ENCODE measurements at places on chromosomes 4 and X.

- no peak for DNase-seq
Observed at GRCh38 chrX:150159537-150159936, 203.6 kb upstream of the MAMLD1 start.

GRCh38 chrX:112784692-112785091, 55.9 kb downstream of the AMOT start:
- no peak for DNase-seq

GRCh38 chr4:85717351-85717750, 242.4 kb downstream of the ARHGAP24 start:
- DNase-seq: no peak

DNA sequence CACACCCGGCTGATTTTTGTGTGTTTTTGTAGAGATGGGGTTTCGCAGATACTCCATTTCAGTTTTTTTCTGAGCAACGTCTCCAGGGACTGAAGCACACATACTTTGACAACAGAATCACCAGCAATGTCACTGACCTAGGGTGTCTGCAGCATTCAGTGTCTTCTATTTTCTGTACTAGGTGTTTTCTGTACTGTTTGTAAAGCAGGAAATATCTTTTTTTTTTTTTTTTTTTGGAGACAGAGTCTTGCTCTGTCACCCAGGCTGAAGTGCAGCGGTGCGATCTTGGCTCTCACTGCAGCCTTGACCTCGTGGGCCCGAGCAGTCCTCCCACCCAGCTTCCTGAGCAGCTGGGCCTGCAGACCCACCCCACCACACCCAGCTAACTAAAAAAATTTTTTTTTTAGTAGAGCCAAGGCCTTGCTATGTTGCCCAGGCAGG, 8.9 kb downstream of the ADD1 start:
- DNase-seq: no peak

- no peak for DNase-seq
Observed at GRCh38 chr4:137299281-137299680, 233.0 kb downstream of the PCDH18 start.

- no peak for DNase-seq
Observed at GRCh38 chr4:168221301-168221700, 97.3 kb downstream of the DDX60 start.

- no peak for DNase-seq
Observed at GRCh38 chr4:151434183-151434860, 25.3 kb downstream of the FHIP1A start.

GRCh38 chrX:136476501-136476900, 11.2 kb upstream of the BRS3 start:
- no peak for DNase-seq

DNA sequence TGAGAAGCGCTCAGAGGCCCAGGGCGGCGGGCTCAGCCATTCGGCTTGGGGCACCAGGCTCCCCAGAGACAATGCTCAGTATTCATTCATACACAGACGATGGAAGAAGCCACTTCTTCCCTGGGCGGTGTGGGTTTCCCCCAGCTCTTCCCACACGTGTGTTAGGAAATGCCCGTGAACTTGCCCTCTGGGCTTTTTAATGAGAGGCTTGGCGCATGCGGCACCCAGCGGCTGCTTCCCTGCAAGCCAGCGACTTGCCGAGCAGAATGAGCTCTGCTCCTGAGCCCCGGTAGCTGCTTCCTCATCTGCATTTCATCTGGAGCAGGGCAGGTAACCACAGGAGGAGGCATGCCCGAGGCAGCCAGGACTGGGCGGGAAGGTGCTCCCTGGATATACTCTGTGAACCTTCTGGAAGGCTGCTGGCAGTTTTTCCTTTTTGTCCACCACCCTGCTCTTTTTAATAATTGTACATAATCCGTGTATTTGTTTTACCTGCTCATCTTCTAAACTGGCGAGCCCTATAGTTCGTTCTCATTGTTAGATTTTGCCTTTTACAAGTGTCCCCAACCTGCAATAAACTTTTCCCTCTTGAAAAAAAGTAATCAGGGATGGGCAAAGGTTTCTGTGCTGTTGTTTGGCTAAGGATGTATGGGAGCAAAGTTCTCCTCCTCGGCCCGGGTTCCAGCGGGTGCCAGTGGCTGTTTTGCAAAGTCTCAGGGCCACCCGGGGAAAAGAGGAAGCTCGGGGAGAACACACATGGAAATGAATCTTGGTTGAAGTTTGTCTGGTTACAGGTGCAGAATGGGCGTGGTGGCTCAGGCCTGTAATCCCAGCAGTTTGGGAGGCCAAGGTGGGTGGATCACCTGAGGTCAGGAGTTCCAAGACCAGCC, 178.8 kb downstream of the DCLK2 start:
- no peak for DNase-seq

DNA sequence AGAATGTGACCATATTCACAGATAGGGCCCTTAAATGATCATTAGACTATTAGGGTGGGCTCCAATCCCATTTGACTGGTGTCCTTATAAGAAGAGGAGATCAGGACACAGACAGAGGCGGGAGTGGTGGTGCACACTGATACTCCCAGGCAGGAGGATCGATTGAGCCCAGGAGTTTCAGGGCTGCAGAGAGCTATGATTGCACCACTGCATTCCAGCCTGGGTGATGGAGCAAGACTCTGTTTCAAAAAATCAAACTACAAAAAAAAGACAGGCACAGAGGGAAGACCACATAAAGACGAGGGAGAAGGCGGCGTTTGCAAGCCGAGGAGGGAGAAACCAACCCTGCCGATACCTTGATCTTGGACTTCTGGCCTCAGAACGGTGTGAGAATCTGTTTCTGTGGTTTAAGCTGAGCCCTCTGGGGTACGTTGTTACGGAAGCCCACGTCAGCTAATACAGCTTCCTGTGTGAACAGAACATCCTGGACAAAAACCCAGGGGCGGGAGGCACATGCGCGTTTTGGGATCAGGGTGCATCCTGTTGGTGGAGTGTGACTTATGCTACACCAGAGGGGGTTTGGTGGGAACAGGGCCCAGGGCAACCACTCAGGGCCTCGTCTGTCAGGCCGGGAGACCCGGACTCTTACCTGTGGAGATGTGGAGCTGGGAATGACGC, 211.8 kb upstream of the PSAPL1 start:
- peak; percentile 37 for DNase-seq

DNA sequence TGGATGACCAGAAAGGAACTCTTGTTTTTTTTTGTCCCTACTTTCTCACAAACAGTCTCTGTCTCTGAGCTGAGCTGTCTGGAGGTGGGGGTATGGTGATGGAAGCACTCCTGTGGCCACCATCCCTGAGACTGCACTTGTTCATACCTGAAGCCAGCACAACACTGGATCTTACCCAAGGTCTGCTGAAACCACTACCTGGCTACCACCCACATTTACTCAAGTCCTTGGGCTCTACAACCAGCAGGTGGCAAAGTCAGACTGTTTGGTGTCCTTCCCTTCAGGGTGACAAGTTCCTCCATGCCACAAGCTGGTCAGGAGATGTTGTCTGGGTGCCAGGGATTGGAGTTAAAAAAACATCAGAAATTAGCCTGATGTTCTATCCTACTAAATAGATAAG, 89.7 kb downstream of the NEXMIF start:
- DNase-seq: no peak

DNA sequence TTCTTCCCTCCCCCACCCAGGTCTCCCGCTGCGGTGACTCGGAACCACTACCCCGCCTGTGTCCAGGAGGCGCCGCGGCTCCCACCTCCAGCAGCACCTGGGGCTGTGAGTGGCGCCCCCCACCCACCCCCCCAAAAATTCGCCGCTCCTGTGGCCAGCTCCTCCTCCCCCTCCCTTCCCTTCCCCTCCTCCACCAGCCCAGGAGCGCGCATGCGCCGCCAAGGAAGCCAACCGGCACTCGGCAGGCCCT, 278 bp downstream of the CLOCK start:
- DNase-seq: no peak

DNA sequence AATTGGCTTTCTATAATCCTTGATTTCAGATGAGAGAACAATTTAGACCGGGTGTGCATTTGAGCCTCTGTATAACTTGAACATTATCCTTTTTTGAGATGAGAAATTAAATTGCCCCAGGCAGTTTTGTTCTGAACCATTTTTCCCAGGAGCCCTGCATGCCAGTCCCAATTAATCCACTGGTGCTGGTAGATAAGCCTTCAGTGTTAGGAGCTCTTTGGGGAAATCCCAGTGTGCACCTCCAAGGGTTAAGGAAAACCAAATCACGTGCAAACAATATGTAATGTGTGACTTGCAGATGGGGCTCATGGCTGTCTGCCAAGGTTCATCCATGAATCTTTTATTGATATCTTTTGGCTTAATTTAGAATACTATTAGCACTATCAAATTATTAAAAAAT, 43.2 kb downstream of the KIT start:
- DNase-seq: no peak

DNA sequence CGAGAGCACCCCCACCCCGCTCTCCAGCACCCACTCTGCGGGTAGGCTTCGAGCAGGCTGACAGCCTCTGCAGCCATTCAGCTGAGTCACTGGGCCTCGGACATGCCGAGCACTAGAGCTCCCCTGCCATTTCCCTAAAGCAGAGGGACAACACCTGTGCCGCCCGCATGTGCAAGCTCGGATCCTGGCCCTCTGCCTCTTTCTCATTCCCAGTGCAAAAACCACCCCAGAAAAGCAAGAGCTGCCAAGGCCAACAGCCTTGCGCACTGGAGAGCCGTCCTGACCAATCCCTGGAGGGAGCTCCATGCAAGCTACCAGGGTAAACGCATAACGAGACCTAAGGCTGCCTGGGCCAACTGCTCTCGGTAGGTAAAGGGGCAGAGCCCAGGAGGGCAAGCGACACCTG, 5.3 kb downstream of the HCFC1 start:
- no peak for DNase-seq

- DNase-seq: no peak
Observed at GRCh38 chr4:148258535-148258934, 183.7 kb downstream of the NR3C2 start.

- DNase-seq: peak; percentile 60
Observed at GRCh38 chr4:184688447-184688846, 38.9 kb downstream of the PRIMPOL start.

DNA sequence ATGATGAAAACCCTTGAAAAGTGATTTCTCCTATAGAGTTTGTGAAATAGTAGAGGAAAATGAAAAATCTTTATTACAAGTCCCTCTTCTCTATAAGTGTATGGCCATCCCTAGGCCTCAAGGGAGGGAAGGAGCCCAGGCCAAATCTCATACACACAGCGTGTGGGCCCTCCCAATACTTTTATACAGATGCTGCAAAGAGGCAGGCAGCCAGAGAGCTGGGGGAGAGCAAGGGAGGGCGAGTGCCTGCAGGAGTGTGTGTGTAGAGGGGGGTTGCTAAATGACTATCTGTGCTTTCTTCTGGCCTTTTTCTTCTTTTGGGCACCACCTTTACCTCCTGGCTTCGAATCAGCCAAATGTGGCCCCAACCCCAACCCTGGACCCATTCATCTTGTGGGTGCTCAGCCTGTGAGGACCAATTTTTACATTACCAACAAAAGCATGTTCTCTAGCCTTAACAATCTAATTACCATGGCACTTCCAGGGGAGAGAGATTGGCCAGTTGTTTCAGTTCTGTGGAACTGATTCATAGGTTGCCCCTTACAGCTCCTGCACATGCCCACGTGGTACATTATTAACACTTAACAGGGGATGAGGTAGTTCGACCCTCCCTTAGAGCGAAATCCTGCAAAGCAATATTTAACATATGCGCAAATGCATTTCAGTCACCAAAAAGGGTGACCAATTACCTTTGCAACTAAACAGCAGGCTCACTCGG, 2.0 kb downstream of the GPC3 start:
- DNase-seq: no peak

DNA sequence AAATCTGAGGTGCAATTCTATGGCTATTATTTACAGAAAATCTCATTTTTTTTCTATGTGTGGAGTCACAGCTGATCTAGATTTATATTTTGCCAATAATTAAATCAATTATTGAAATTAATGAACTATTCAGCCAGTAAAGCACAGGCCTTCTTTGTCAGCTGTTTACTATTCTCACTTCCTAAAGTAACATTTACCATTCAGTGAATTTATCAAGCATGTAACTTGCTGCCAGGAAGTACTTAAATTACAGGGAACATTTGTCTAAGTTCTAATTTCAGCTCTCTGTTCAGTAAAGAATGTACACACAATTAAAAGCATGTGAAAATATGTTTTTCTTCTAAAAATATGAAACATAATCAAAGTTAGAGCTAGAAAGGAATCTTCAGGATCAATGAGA, 79.3 kb downstream of the DTHD1 start:
- DNase-seq: no peak

- DNase-seq: no peak
Observed at GRCh38 chr4:14184265-14184664, 556.7 kb upstream of the BOD1L1 start.

DNA sequence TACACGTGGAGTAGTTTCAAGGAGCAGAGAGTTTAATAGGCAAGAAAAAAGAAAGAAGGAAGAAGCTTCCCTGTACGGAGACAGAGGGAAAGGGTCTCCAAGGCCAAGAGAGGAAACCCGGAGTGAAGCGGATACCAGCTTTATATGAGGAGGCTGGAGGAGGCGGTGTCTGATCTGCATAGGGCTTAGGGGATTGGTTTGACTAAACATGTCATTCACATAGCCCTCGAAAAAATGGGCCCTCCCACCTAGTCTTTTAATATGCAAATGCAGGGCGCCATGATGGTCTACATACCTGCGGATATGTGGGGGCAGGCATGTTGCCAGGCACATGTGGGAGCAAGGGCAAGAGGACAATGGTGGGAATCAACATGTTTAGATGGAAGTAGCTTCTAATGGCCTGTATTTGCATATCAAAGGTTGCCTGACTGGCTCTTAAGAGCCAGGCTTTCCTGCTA, 103.1 kb upstream of the UGT8 start:
- DNase-seq: no peak

DNA sequence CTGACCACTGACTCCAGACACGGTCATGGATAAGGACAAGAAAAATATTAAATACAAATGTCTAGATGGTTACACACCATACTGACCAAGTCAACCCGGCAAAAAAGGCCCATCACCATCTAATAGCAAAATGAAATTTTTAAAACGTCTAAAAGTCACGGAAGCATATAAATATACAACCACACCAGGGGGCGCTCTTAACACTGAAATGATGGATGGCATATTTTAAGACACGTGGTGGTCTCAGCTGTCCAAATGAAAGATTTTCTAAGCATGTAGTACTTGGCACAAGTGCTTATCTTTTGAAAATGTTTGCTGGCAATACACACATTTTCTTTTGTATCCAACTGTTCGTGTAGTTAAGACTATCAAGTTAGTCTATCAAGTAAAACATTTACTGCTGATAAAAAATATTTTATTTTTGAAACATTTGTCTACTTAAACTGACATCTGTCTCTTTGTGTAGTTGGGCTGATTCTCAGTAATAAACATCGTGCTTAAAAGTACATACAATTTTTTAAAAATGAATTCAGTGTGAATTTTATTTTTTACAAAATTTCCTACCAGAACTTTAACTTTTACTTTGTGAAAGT, 64.6 kb downstream of the COX7B2 start:
- DNase-seq: peak; percentile 57

DNA sequence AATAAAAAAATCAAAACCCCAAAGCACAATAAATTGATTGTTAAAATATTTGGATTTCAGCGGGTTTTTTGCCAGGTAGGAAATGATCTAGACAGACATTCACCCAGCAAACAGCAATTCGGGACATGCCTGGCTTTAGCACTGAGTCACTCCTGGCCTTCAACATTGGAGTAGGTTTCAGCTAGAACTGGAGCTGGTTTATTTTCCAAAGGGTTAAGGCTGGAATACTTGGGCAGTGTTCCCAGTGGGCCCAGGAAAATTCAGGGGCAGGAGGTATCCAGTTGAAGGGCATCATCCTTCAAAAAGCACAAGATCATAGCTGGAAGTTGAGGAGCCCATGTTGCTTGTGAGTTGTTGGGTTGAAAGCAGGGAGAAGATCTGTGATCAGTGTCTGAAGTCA, 41.0 kb downstream of the TXLNG start:
- no peak for DNase-seq

Data from activated CD4-positive, alpha-beta T cell treated with anti-CD3 and anti-CD28 coated beads, Interleukin-10, Interleukin-2, amounts not matched to agents 100 ng/mL and 50 ng/mL, durations not matched to agents 16 hours and 8 hours (primary cell).